ENCODE measurements at places on chromosomes 12 and 14.
A peak's percentile ranks its signal among the peaks of the same experiment; 100 is the strongest.

GRCh38 chr12:48998497-48999353 lies 450 bp downstream of the DDN start:
- no peak for DNase-seq

DNA sequence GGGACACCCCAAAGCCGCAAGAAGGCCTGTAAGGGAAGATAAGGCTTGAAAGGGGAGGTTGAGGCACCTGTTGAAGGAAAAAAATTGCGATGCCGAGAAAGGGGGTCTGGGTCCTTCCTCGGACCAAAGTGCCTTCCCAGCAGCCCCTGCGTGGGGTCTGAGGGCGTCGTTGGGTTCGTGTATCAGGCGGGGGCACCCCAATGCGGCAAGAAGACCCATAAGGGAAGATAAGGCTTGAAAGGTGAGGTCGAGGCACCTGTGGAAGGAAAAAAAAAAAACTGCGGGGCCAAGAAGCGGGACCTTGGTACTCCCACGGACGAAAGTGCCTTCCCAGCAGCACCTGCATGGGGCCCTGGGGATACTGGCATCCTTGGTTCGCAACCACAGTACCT lies 277.5 kb downstream of the ALG10 start:
- no peak for DNase-seq

GRCh38 chr12:75754698-75755097 lies 243.3 kb upstream of the KRR1 start:
- peak; percentile 41 for DNase-seq

DNA sequence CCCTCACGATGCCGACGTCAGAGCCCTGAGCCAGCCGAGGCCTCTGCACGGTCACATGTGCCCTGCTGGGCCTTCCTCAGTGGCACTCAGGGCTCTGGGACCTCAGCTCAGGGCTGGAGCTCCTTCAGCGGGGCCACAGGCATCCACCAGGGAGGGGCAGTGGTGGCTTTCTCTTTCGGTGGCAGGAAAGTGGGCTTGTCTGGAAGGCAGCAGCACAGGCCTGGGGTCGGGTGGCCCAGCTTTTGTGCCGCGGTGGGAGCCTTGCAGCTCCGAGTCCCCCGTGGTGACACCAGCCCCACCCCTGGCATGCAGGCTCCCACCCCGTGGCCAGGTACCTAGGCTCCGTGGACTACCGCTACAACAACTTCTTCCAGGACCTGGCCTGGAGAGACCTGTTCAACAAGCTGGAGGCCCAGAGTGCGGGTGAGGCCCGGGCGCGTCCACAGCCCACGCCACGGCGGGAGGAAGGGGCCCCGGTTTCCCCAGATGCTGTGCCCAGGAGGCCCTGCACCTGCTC lies 14.2 kb upstream of the TEX22 start:
- no peak for DNase-seq

GRCh38 chr14:73953731-73954130 lies 3.6 kb downstream of the COQ6 start:
- no peak for DNase-seq

DNA sequence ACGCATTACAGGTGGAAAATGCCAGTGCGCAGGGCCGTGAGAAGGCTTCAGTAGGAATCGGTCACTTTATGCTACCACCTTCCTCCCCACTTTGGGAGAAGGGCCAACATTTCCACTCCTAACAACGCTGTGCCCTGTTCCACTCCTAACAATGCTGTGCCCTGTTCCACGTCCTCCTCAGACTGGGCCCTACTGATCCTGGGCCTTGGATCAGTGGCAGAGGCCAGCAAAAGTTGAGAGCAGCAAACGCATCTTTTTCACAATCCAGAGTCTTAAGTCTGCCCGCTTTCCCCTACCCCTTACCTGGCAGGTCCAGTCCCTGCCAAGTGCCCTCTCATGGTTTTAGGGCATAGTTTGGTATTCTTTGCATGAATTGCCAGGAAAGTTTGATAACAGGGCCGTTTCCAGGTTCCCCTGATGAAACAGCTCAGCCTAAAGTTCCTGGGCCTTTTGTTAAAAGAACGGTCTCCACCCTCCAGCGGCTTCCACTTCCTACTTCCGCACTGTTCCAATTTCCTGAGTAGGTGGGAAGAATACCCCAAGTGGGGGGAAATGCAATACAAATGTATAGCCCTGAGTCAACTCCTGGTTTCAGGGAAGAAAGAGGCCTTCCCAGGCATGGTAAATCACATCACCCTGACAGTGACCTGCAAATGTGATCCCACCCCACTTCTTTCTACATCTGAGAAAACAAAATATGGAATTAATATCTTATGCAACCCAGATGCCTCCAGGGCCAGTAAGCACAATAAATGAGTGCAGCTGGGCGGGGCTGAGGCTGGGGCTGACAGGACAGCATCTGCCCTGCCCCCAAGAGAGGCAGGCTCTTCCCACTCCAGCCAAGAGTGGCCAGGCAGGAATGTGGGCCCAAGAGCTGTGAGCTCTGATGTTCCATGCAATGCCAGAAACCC lies 15.0 kb downstream of the KCTD10 start:
- peak; percentile 99 for DNase-seq
